ENCODE measurements at places on chromosomes 4 and X.

DNA sequence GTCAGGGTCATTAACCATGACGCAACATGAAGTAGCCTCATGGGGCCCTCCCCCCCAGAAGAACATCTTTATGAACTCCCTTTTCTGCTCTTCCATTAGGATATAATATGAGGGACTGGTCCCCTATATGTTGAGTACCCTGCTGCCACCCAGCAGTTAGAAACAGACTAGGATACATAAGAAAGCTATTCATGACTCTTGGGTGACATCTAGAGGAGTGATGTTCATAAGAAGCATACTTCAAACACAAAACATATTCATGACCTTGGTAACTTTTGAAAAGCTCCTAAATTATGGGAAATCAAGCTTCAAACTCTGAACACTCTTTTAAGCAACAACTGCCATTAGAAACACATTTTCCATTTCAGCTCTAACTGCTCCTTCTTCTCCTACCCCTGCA, 155.2 kb upstream of the SPIN4 start:
- DNase-seq: no peak

DNA sequence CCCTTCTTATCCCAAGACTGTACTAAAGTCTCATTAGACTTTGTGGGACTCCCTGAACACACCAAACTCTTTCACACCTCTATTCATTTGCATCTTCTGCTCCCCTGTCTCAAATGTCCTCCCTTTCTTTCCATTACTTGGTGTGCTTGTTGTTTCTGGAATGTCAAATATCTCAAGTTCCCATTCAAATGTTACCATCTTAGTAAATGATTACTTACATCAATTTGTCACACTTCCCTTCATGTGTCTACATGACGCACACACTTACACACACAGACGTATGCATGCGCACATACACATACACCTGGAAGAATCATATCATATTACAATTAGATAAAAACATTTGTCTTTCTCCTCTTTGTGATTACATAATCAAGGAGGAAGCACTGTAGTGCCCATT, 210.8 kb upstream of the TEX13C start:
- DNase-seq: no peak

DNA sequence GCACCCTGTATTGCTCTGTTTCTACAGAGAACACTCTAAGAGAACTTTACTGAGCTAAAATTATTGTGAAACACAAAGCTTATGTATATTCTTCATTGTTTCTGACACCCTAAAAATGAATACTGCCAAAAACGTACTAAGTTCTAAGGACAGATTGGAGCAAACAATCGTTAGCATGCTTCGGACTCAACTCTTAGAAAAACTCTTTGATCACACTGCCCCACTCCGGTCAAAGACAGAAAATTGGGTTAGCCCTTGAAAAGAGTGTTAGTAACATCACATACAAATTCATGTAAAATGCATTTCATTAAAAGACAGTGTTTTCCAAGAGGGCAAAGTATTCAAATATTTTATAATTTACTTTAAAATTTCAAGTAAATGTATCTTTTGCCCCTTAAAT, 177.4 kb downstream of the DCHS2 start:
- DNase-seq: no peak

- no peak for DNase-seq
Measured at GRCh38 chrX:53077207-53078197, 4.7 kb upstream of the TSPYL2 start.

GRCh38 chr4:36358173-36358572, 76.8 kb downstream of the DTHD1 start:
- no peak for DNase-seq

DNA sequence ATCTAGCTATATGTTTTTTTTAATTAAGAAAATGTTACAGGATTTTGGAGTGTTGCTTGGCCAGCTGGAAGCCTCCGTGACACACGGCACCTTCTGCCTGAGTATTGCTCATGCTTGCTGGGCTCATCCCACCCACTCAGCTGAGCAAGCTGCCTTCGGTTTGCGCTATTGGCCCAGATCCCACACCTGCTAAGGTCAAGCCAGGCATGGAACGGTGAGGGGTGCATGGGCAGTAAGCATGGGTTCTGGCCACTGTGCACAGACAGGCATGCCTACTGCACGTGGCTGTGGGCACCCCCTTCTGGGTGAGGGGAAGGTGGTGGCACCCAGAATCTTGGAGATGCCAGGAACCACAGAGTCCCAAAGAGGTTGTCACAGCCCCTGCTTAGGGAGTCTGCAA, 1178.4 kb upstream of the PCDH7 start:
- DNase-seq: no peak

DNA sequence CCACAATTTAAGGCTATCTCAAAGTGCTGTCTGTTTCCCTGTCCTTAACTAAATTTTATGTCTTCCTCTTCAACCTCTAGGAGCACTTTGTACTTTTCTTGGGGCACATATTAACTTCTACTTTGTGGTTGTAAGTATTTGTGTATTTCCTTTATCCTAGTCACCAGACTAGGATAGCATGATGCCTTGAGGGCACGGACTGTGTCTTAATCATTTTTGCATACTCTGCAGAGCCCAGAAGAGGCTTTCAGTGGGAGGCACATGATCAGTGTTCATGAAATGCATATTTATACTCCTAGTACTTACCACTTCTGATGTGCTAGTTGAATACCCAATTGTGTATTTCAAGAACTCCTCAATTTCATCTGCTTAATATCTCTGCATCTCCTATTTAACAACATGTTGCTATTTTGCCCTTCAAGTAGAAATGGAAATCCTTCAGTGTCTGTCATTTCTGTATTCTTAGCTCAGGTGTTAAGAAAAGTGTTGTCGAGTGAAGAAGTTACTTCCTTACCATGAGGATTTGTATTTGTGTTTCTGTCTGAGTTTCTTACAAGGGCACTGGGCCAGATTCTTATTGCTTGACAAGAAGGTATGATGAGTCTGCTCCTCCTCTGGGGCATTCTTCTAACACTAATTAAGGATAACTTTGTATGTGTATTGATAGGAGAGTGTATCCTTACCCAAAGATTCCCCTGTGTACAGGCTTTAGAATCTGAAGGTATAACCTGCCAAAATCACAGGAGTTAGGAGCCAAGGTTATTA, 28.3 kb upstream of the PGRMC2 start:
- no peak for DNase-seq

- DNase-seq: no peak
Measured at GRCh38 chrX:139126493-139126892, 404.0 kb upstream of the F9 start.

- DNase-seq: no peak
Measured at GRCh38 chr4:171644430-171645057, 168.7 kb upstream of the GALNTL6 start.

DNA sequence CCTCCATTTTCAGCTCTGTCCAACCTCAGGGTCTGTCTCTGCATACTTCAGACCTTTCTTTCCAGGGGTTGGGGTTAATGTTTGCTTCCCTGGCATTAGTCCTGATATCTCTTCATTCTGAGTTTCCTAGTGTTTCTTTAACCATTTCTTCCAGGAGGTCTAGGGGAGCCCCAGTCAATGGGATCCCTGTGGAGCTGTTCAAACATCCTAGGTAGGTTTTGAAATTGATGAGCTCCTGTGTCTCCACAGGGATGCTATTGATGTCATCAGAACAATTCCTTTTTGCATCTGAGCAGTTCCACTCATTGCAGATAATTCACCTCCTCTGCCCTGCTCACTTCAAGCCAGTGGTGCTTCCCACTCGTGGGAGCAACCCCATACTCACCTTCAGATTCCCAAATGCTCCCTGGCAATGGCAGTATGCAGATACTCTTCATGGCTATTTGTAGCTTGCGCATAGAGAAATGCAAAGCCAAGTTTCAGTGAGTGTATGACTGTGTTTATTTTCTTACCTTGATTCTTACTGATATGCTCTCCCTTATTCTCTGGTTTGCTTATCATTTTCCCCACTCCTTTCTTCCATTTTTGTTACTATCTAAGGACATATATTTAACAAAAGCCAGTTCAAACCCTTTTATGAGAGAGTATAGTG, 33.7 kb upstream of the LIMCH1 start:
- DNase-seq: no peak

- DNase-seq: peak; percentile 58
Measured at GRCh38 chrX:107718156-107718621, 57.4 kb downstream of the TSC22D3 start.

- DNase-seq: no peak
Measured at GRCh38 chr4:81453024-81453423, 18.7 kb downstream of the RASGEF1B start.

DNA sequence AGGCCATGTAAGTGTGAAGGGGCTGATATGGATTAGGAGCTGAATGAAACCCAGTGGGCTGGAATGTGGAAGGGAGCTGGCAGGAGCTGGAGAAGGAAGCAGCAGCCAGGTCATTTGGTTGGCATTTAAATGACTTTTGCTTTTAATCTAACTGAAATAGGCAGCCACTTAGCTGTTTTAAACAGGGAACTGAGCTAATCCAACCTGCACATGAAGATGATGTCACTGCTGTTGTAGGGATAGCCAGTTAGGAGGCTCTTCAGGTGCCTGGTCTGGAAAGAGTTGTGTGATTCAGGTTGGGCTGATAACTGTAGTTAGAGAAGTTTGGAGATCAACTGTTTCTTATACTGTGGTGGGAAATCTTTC, 122.4 kb downstream of the PALLD start:
- no peak for DNase-seq

- DNase-seq: no peak
Measured at GRCh38 chr4:56659946-56660345, 21.1 kb downstream of the HOPX start.

DNA sequence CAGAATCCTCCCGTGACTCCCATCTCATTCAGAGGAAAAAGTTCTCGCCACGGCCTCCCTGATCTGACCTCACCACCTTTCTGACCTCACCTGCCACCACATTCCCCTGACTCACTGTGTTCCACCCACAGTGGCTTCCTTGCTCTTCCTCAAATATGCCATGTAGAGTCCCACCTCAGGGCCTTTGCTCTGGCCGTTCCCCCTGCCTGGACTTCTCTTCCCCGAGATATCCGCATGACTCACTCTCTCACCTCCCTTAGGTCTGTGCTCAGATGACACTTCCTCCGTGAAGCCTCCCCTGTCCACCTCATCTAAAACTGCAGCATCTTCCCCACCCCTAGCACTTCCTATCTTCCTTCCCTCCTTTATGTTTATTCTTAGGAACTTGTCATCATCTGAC, 7.2 kb upstream of the TSPYL2 start:
- no peak for DNase-seq

DNA sequence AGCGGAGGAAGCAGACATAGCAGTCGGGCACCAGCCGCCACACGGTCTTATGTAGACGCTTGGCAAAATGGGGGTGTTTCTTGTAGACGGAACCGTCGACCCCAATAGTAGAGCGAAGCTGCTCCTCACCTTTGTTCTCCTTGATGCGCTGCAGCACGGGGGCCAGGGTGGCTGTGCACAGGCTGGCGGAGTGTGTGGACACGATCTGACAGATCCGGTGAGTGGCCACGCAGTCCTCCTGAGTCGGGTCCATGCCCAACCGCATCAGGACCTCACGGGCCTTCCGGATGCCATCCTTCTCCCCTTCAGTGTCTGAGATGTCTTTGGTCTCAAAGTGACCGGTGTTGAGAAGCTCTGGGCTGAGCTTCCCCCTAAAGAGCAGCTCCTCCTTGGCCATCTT, 153.0 kb downstream of the TENT5D start:
- no peak for DNase-seq

GRCh38 chr4:98162696-98163095, 19.4 kb upstream of the STPG2 start:
- no peak for DNase-seq

DNA sequence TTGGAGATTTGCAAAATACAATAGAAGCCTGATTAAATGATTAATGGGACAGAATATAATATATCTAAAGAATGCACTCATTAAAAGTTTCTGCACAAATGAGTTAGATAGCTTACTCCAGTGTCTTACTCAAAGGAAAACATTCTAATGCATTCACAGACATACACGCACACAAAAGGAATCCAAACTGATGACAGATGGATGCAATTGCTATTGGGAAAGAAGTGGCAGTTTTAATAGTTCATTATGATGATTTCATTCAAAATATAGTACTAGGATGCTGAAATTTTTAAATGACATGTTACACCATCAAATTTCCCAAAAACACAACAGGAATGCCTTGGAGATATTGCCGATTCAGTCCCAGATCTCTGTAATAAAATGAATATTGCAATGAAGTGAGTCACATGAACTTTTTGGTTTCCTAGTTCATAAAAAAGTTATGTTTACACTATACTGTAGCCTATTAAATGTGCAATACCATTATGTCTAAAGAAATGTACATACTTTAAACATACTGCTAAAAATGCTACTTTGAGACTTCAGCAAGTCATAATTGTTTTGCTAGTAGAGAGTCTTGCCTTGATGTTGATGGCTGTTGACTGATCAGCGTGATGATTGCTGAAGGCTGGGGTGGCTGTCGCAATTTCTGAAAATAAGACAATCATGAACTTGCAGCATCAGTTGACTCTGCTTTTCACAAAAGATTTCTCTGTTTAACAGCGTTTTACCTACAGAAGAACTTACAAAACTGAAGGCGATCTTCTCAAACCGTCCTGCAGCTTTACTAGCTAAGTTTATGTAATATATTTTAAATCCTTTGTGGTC, 45.6 kb downstream of the BBS12 start:
- no peak for DNase-seq
